ENCODE measurements at places on chromosomes 1 and 21.
A peak's percentile ranks its signal among the peaks of the same experiment; 100 is the strongest.

GRCh38 chr21:46634427-46634826 lies 1.0 kb upstream of the PRMT2 start:
- no peak for DNase-seq
- peaks cover 49% of the 10 kb centered on the region for H3K4me1 ChIP-seq
- peak overlapping the region; percentile 94 for H3K27ac ChIP-seq
- H3K27me3 ChIP-seq: no peaks in the 10 kb centered on the region

- H3K4me3 ChIP-seq: no peak overlapping the region
- no peak overlapping the region for H3K27ac ChIP-seq
- no peak for DNase-seq
- H3K36me3 ChIP-seq: peaks cover 26% of the 10 kb centered on the region
These were observed 65.3 kb downstream of the NIBAN1 start for GRCh38 chr1:184909019-184909418.

DNA sequence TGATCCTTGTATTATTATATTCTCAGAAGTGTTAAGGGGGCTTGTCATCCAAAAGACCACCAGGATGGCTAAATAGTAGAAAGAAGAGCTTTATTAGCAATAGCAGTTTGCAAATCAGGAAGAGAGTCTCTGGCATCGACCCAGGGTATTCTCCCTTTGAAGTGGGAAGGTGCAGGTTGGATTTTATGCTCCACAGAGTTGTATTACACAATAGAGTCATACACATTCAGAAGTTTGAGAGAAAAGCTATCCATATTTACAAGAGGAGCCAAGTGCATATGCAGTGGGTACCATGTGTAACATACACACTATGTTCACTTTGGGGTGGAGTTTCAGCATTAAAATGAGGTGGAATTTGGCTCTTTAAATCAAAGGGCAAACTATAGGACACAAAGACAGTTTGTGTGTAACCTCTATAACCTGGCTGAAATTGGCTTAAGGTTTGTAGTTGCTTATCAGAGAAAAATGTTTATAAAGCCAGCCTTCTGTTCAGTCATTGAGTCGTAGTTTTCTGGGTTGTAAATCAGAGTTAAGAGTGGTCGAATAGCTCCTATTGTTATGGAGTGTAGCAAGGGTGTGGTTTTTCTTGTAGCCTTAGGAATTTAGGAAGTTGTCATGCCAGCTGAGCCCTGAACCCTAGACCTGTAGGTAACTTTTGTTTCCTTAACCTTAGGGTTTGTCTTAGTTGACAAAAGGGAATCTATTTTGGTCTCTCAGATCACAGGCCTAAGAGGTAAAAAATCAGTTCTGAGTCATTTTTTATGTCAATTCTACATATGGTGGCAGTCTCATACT lies 125.3 kb downstream of the DNM3 start:
- H3K4me1 ChIP-seq: peaks cover 3% of the 10 kb centered on the region
- H3K27me3 ChIP-seq: peaks cover 4% of the 10 kb centered on the region
- DNase-seq: no peak
- no peaks in the 10 kb centered on the region for H3K36me3 ChIP-seq

GRCh38 chr1:182783068-182783467 lies 6.5 kb upstream of the NPL start:
- H3K4me3 ChIP-seq: no peak overlapping the region
- H3K27ac ChIP-seq: no peak overlapping the region
- peaks cover 27% of the 10 kb centered on the region for H3K27me3 ChIP-seq

DNA sequence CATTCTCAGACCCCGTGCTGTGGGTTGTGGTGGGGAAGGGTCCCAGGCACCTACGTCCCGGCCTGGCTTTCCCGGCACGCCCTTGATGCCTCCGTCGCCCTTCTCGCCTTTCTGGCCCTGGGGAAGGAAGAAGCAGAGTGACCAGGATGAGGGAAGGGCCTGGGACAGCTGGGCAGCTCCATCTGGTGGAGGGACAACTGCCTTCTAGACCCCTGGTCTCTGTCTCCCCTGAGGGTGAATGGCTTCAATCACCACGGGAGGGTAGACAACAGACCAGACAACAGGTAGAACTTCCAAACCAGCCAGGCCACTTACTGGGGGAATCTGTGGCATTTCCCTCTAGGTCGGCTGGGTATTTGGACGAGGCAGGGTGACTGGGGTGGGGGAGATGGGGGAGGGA lies 11.9 kb downstream of the COL16A1 start:
- H3K36me3 ChIP-seq: no peaks in the 10 kb centered on the region
- H3K4me3 ChIP-seq: no peak overlapping the region
- no peak for DNase-seq
- peaks cover 2% of the 10 kb centered on the region for H3K27me3 ChIP-seq
- no peaks in the 10 kb centered on the region for H3K4me1 ChIP-seq

DNA sequence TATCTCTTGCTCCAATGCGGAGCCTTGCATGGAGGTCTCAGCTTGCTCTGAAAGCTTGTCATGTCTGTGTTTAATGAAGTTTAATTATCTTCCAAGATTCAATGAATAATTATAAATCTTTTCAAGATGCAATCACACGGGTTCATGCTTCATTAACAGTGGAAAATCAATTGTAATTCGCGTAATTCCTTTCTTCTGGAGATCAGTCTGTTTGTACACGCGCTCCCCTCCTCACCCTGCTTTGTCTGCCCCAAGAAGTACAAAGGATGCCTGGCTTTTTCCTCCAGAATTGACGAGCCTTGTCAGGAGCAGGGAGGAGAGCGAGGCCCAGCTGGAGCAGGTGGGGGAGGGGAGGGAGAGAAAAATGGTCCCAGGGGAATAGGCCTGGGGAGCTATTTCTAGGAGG lies 65.0 kb upstream of the DISP3 start:
- H3K4me3 ChIP-seq: no peak overlapping the region
- peaks cover 4% of the 10 kb centered on the region for H3K36me3 ChIP-seq
- no peaks in the 10 kb centered on the region for H3K4me1 ChIP-seq
- H3K27ac ChIP-seq: no peak overlapping the region
- no peak for DNase-seq

GRCh38 chr1:20184481-20184900 lies 1.4 kb upstream of the UBXN10 start:
- no peak overlapping the region for H3K4me3 ChIP-seq
- peaks cover 42% of the 10 kb centered on the region for H3K4me1 ChIP-seq
- no peaks in the 10 kb centered on the region for H3K36me3 ChIP-seq
- H3K27ac ChIP-seq: no peak overlapping the region
- DNase-seq: no peak

DNA sequence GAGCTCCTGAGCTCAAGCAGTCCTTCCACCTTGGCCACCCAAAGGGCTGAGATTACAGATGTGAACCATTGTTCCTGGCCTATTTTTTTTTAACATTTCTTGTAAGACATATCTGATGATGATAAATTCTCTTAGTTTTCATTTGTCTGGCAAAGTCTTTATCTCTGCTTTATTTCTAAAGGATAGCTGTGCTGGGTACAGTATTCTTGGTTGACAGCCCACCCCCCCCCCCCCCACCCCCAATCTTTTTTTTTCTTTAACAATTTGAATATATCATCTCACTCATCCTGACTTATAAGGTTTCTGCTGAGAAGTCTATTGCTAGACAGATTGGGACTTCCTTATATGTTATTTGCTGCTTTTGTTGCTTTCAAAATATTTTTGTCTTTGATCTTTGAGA lies 51.3 kb downstream of the PKN2 start:
- H3K27ac ChIP-seq: no peak overlapping the region
- H3K4me3 ChIP-seq: no peak overlapping the region
- no peak for DNase-seq
- H3K27me3 ChIP-seq: no peaks in the 10 kb centered on the region

DNA sequence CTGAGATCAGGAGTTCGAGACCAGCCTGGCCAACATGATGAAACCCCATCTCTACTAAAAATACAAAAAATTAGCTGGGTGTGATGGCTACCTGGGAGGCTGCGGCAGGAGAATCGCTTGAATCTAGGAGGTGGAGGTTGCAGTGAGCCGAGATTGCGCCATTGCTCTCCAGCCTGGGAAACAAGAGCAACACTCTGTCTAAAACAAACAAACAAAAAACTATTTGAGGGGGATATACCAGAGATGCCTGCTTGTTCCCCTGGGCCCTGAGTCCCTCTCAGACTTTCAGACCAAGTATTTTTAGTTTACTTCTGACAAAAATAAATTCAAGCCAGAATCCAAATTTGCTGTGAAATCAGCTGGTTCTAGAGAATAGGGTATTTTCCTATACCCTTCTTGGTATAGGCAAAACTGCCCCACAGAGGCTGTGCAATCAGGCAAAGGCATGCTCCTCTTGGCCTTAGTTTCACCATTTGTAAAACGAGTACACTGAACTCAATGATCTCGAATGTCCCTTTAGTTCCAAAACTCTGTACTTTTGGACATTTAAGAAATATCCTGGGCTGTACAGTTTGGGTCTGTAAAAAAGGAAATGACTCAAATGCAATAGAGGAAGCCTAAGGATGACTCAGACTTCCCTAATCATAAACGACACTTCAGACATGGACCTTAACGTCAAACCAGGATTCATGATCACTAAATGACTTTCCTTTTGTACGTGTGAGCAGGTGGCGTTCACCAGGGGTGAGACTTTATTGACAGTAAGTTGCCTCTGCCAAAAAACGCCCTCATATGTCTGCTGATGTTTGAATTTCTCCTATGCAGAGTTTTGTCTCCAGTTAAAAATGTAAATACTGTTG lies 16.1 kb downstream of the ENSA start:
- peaks cover 70% of the 10 kb centered on the region for H3K4me1 ChIP-seq
- H3K27ac ChIP-seq: peak overlapping the region; percentile 83
- DNase-seq: peak; percentile 75
- H3K27me3 ChIP-seq: no peaks in the 10 kb centered on the region
- H3K36me3 ChIP-seq: peaks cover 41% of the 10 kb centered on the region

- peaks cover 7% of the 10 kb centered on the region for H3K4me1 ChIP-seq
- H3K27ac ChIP-seq: no peak overlapping the region
- H3K27me3 ChIP-seq: no peaks in the 10 kb centered on the region
- DNase-seq: no peak
- H3K4me3 ChIP-seq: no peak overlapping the region
- peaks cover 7% of the 10 kb centered on the region for H3K36me3 ChIP-seq
These were observed 43.5 kb downstream of the CHML start for GRCh38 chr1:241596633-241597032.

GRCh38 chr1:202586018-202586821 lies 124.0 kb downstream of the SYT2 start:
- H3K4me3 ChIP-seq: no peak overlapping the region
- DNase-seq: no peak
- peaks cover 20% of the 10 kb centered on the region for H3K4me1 ChIP-seq
- H3K27ac ChIP-seq: no peak overlapping the region

- no peak overlapping the region for H3K4me3 ChIP-seq
- no peak overlapping the region for H3K27ac ChIP-seq
- no peaks in the 10 kb centered on the region for H3K27me3 ChIP-seq
- no peak for DNase-seq
These were observed 173.6 kb downstream of the RERE start for GRCh38 chr1:8643542-8644536.

DNA sequence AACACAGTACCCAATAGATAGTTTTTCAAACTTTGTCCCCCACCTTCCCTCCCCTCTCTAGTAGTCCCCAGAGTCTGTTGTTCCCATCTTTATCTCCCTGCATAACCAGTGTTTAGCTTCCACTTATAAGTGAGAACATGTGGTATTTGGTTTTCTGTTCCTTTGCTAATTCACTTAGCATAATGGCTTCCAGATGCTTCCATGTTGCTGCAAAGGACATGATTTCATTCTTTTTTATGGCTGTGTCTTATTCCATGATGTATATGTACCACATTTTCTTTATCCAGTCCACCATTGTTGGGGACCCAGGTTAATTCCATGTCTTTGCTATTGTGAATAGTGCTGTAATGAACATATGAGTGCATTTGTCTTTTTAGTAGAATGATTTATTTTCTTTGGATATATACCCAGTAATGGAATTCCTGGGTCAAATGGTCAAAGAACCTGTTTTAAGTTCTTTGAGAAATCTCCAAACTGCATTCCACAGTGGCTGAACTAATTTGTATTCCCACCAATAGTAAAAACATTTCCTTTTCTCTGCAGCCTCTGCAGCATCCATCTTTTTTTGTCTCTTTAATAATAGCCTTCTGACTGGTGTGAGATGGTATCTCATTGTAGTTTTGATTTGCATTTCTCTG lies 126.0 kb downstream of the AK5 start:
- no peak overlapping the region for H3K4me3 ChIP-seq
- no peaks in the 10 kb centered on the region for H3K36me3 ChIP-seq
- no peak for DNase-seq
- no peaks in the 10 kb centered on the region for H3K27me3 ChIP-seq

GRCh38 chr1:157249326-157249725 lies 111.1 kb upstream of the ETV3 start:
- no peak overlapping the region for H3K4me3 ChIP-seq
- H3K27me3 ChIP-seq: peaks cover 42% of the 10 kb centered on the region
- no peak overlapping the region for H3K27ac ChIP-seq
- H3K4me1 ChIP-seq: no peaks in the 10 kb centered on the region
- no peaks in the 10 kb centered on the region for H3K36me3 ChIP-seq
- no peak for DNase-seq

GRCh38 chr1:80457409-80457808 lies 1343.3 kb upstream of the ADGRL2 start:
- H3K4me1 ChIP-seq: no peaks in the 10 kb centered on the region
- DNase-seq: no peak
- no peak overlapping the region for H3K27ac ChIP-seq
- no peaks in the 10 kb centered on the region for H3K36me3 ChIP-seq

DNA sequence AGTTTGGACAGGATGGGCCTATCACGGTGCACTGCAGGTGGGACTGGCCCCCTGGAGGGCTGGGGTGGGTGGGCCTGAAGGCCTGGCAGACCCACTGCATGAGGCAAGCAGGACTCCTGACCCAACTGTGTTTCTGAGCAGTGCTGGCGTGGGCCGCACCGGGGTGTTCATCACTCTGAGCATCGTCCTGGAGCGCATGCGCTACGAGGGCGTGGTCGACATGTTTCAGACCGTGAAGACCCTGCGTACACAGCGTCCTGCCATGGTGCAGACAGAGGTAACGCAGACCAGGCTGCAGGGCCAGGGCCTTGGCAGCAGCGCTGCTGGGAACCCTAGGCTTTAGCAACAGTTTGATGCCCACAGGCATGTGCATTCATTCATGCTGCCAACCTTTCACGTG lies 29.0 kb upstream of the KDM4A start:
- no peak overlapping the region for H3K27ac ChIP-seq
- H3K4me1 ChIP-seq: no peaks in the 10 kb centered on the region
- DNase-seq: no peak
- H3K27me3 ChIP-seq: no peaks in the 10 kb centered on the region

DNA sequence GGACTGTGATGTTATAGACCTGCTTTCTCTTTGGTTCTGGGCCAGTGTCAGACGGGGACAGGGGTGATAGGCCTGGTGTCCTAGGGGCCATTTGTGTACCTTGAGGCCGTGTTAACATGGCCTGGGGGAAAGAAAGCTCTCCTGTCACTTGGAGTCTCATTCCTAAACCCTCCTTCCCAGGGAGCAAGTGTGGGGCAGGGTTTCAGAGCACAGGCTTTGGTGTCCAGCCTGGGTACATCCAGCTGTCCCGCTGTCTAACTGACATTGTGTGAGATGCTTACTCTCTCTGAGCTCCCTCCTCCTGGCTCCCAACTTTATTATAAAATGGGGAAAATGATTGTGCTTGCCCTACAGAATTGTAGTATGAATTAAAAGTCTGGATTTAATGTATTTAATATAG lies 32.6 kb upstream of the EPHA8 start:
- no peak for DNase-seq
- no peak overlapping the region for H3K27ac ChIP-seq
- no peak overlapping the region for H3K4me3 ChIP-seq
- no peaks in the 10 kb centered on the region for H3K36me3 ChIP-seq
- no peaks in the 10 kb centered on the region for H3K27me3 ChIP-seq
